ENCODE measurements at places on chromosomes 1 and 21. TPM values are rescaled to one million over a fixed set of nuclear protein-coding genes. Genes with fewer than 3 reads are reported as not detected.

WDTC1 gene
- total RNA-seq = 29.0 TPM

ENSA gene
- 98.6 TPM for total RNA-seq

MTHFR gene
- total RNA-seq = 28.8 TPM

CHI3L2 gene
- 0.22 TPM for total RNA-seq
